Effector memory CD8-positive, alpha-beta T cell (primary cell): ENCODE measurements at places on chromosomes 1 and 21.

- DNase-seq: no peak
Measured at GRCh38 chr1:233172201-233172600, 123.3 kb downstream of the PCNX2 start.

DNA sequence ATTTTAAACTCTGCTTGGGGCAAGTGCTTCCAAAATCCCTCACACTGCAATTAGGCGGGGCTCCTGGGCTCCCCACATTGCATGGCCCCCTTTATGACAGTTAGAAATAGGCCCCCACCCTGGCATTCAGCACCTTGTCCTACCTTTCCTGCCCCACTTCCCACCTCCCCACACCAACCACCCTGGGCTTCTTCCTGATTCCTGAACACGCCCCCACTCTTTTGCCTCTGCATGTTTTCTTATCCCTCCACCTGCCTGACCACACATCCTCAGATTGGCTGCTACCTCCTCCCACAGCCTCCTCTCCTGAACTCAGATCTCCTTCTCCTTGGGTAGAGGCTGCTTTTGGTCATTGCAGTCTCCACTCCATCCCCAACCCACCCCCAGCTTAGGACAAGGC lies 1.5 kb downstream of the MOB3C start:
- no peak for DNase-seq

DNA sequence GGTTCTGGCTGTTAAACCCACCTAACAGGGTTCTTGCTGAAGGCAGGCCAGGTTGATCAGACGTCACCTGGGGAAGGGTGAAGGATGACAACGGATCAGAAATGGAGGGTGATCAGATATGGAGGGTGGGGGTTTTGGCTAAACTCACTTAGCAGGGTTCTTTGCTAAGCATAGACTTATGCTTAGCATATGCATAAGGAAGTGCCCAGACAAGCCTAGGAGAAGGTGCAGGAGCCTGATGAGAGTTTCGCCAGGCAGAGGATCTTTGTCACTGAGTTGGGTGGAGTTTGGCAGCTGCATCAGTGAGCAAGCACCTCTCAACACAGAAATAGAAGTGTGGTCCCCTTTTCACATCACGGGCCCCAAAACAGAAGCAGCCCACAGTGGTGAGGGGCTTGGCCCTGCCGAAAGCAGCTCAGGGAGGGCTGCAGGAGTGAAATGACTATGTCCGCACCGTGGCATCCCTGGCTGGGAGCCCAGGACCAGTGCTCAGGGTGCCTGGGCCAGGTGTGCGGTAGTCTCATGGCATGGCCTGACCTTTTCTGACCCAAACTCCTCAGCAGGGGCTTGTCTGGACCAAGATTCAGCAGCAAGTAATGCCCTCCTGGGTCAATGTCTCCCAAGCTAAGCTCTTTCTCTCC lies 101.6 kb downstream of the AJAP1 start:
- no peak for DNase-seq

- no peak for DNase-seq
Measured at GRCh38 chr1:28902738-28903137, 11.6 kb upstream of the EPB41 start.

- DNase-seq: no peak
Measured at GRCh38 chr1:75559800-75560199, 51.1 kb downstream of the SLC44A5 start.

- DNase-seq: no peak
Measured at GRCh38 chr1:162074276-162075005, 5.0 kb downstream of the NOS1AP start.

DNA sequence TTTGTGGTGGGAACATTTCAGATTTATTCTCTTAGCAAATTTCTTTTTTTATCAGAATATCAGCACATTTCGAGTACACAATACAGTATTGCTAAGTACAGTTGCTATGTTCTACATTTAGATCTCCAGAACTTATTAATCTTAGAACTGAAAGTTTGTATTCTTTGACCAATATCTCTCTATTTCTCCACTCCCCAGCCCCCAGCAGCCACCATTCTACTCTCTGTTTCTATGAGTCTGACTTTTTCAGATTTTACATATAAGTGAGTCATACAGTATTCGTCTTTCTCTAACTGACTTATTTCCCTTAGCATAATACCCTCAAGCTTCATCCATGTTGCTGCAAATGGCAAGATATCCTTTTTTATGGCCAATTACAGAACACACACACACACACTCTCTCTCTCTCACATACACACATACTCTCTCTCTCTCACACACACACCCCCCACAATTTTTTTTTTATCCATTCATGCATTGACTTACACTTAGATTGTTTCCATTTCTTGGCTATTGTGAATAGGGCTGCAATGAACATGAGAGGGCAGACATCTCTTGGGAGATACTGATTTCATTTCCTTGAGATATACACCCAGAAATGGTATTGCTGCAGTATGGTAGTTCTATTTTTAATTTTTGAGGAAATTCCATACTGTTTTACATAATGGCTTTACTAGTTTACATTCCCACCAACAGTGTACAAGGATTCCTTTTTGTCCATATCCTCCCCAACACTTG lies 15.7 kb downstream of the RPTN start:
- no peak for DNase-seq

GRCh38 chr1:104593413-104594187 lies 843.9 kb downstream of the AMY1C start:
- no peak for DNase-seq

DNA sequence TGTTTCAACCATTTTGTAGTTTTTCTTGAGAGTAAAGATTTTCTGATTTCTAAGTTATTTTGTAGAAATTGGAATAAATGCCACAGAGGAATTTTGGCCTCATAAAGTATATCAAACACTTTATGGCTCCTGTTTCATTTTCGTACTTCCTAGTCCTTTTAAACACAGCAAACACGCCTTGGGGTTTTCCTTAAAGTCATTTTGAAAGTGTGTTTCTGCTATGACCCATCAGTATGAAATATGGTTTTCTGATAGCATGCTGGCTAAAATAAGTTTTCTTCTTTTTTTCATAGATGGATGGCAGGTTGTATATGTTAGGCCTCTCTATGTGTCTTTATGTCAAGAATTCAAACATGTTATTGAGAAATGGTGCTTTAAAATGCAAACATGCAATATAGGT lies 940.1 kb upstream of the TMPRSS15 start:
- no peak for DNase-seq
